ENCODE measurements at places on chromosomes 11 and 22.

DNA sequence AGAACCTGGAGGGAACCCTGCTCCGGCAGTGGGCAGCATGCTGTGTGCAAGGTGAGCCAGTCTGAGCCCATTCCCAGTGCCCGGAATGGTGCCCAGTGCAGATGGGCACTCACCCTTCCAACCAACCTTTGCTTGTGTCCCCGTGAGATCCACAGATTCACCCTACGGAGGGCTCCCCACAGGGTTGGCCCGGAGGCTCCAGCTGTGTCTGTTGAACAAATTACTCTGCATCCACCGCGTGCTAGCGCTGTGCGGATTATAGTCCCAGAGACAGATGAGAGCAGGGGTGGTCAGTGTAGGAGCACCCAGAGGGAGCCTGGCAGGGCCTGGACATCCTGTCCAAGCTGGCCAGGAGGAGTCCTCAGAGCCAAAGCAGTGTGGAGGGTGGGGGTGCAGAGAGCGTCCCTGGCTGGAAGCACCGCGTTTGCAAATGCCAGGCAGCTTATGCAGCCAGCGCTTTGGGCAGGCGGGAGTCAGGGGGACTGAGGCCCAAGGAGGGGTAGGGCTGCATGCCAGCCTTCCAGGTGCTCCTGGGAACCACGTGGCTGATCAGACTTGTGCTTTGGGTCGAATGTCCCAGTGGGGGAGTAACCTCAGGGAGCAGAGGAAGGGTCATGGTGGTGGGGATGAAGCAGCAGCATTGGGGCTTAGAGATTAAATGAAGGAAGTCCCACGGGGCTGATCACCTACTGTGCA, 80.5 kb downstream of the KCNQ1 start:
- H3K27ac ChIP-seq, result peak overlapping the region; percentile 86
- ATAC-seq, result no peak
- no peak overlapping the region for H3K4me3 ChIP-seq
- no peaks in the 10 kb centered on the region for H3K27me3 ChIP-seq
- H3K4me1 ChIP-seq, result peaks cover 51% of the 10 kb centered on the region

DNA sequence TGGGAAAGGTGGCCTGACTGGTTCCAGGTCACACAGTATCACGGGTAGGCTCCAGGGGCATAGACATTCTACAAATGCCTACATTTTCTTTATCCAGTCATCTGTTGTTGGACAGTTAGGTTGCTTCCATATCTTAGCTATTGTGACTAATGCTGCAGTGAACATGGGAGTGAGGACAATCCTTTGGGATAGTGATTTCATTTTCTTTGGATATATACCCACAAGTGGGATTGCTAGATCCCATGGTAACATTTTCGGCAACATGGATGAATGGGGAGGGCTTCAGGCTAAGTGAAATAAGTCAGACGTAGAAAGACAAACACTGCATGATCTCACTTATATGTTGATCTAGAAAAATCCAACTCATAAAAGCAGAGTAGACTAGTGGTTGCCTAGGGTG, 744.3 kb downstream of the NTM start:
- no peaks in the 10 kb centered on the region for H3K4me1 ChIP-seq
- no peaks in the 10 kb centered on the region for H3K36me3 ChIP-seq
- no peak for ATAC-seq
- H3K4me3 ChIP-seq, result no peak overlapping the region

GRCh38 chr11:13227676-13228255, 49.8 kb upstream of the BMAL1 start:
- H3K27me3 ChIP-seq, result no peaks in the 10 kb centered on the region
- H3K27ac ChIP-seq, result no peak overlapping the region
- no peaks in the 10 kb centered on the region for H3K36me3 ChIP-seq
- ATAC-seq, result no peak
- no peak overlapping the region for H3K4me3 ChIP-seq

DNA sequence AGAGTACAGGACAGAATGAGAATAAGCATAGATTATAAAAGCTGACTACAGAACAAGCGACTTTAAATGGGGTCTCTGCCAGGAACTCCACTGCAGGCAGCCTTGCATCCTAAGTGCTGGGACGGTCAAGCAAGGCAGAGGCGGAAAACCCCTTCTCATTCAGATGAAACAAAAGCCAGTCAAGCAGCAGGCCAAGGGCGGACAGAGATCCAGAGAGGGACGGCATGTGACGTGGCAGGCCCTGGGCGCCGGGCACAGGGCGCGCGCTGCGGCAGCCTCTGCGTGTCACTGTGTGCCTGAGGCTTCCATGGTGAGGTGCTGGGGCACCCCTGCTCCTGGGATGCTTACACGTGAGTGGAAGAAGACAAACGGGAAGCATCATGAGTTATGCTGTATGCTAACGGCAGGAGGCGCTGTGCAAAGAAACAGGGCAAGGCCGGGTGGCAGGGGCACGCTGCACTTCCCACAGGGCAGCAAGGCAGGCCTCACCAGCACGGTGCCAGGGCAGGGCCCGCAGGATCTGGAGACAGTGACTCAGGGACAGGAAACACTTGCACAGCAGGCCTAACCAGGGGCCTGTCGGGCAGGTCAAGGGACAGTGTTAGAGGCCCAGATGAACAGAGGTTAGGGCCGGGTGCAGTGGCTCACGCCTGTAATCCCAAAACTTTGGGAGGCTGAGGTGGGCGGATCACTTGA, 6.2 kb downstream of the TOLLIP start:
- H3K27me3 ChIP-seq, result no peaks in the 10 kb centered on the region
- no peak for ATAC-seq
- H3K4me3 ChIP-seq, result no peak overlapping the region
- peak overlapping the region; percentile 49 for H3K27ac ChIP-seq
- peaks cover 33% of the 10 kb centered on the region for H3K36me3 ChIP-seq

DNA sequence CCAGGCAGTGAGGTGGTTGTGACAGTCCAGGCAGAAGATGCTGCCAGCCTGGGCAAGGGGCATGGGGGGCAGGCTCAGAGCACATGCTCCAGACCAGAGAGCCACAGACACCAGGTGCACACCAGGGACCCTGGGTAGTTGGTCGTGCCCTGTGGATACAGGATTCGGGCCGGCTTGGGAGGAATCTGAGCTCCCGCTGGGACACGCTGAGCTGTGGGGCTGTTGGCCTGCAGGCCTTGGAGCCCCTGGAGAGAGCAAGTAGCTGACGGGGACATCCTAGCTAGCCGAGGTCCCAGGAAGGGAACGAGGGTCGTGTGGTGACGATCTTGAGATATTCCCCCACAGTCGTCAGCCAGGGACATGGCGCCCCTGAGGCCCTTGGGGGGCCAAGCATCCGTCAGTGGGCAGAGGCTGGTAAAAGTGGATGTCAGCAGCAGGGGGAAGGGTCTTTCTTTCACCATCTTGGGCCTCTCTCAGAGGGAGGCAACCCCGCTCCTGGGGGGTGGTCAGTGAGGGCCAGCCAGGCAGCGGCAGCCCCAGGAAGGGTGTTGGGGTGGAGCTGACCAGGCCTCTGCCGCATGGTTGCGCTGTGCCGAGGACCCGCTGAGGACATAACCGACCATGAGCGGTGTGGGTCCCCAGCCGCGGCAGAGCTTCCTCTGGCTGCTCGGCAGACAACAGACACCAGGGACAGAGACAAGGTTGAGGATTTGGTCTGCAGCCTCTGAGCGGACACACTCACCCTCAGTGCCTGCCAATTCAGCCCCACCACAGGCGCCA, 44.0 kb downstream of the CDKN1C start:
- H3K27ac ChIP-seq, result no peak overlapping the region
- no peak for ATAC-seq
- H3K4me1 ChIP-seq, result no peaks in the 10 kb centered on the region
- H3K27me3 ChIP-seq, result no peaks in the 10 kb centered on the region

- H3K4me3 ChIP-seq, result no peak overlapping the region
- ATAC-seq, result no peak
- H3K27me3 ChIP-seq, result no peaks in the 10 kb centered on the region
- H3K27ac ChIP-seq, result no peak overlapping the region
- no peaks in the 10 kb centered on the region for H3K4me1 ChIP-seq
Observed at GRCh38 chr22:46390652-46391301, 55.3 kb downstream of the TRMU start.

GRCh38 chr11:31764261-31764660, 46.9 kb downstream of the PAX6 start:
- no peak overlapping the region for H3K27ac ChIP-seq
- no peak overlapping the region for H3K4me3 ChIP-seq
- peaks cover 7% of the 10 kb centered on the region for H3K36me3 ChIP-seq
- no peak for ATAC-seq
- no peaks in the 10 kb centered on the region for H3K4me1 ChIP-seq

DNA sequence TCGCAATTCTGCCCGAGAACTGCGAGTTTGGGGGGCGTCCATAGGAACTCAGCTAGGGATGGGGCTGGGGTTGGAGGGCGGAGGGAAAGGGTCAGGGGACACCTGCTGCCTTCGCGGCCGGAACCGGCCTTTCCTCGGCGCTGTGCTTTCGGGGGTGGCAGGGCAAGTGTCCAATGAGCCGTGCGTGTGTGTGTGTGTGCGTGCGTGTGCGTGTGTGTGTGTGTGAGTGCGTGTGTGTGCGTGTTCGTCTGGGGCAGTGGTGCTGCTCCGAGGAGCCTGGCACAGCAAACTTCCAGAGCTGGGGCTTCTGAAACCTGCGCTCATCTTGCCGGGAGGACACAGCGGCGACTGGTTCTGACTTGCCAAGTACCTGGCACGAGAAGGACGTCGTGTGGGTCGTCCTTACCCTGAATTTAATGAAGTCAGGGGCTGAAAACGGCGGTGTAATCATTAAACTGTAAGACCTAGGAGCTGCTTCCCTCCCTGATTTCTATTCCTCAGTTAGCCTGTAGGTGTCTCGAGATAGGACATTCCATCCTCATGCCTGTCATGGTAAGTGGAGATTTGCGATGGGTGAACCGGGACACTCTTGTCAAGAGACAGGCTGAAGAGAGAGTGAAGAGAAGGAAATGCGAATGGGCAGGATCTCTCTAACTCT, 27.0 kb upstream of the AMOTL1 start:
- H3K27ac ChIP-seq, result no peak overlapping the region
- H3K4me1 ChIP-seq, result no peaks in the 10 kb centered on the region
- peak overlapping the region; percentile 61 for H3K4me3 ChIP-seq
- H3K27me3 ChIP-seq, result peaks cover 26% of the 10 kb centered on the region
- ATAC-seq, result peak; percentile 44

- H3K4me1 ChIP-seq, result peaks cover 33% of the 10 kb centered on the region
- ATAC-seq, result no peak
- H3K27ac ChIP-seq, result no peak overlapping the region
- peaks cover 7% of the 10 kb centered on the region for H3K27me3 ChIP-seq
- H3K36me3 ChIP-seq, result no peaks in the 10 kb centered on the region
- H3K4me3 ChIP-seq, result no peak overlapping the region
Observed at GRCh38 chr11:60504219-60504905, 10.8 kb upstream of the MS4A13 start.

DNA sequence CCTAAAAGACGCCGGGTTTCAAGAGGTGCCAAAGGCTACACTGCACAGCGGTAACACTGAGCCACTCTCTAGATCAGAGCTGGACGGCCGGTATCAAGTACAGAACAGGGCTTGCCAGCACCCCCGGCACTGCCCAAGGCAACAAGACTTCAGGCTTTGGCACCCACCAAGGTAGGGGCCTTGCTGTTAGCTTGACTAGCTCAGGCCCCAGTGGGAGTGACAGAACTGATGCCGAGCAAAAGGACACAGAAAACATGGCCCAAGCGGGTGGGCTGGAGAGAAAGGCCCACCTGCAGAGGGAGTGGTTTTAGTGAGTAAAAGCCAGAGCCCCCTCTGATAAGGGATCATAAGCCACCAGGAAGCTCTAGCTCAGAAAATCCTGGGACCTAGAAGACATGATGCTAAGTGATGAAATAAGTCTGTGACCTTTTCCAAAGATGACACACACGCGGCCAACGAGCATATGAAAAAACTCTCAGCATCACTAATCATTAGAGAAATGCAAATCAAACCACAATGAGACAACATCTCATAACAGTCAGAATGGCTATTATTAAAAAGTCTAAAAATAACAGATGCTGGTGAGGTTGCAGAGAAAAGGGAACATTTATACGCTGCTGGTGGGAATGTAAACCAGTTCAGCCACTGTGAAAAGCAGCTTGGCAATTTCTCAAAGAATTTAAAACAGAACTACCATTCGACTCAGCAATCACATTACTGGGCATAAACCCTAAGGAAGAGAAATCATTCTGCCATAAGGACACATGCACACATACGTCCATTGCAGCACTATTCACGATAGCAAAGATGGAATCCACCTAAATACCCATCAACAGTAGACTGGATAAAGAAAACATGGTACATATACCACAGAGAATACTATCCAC, 12.9 kb downstream of the EHD1 start:
- no peaks in the 10 kb centered on the region for H3K27me3 ChIP-seq
- peak overlapping the region; percentile 91 for H3K27ac ChIP-seq
- peaks cover 91% of the 10 kb centered on the region for H3K4me1 ChIP-seq
- peaks cover 33% of the 10 kb centered on the region for H3K36me3 ChIP-seq
- H3K4me3 ChIP-seq, result peak overlapping the region; percentile 74
- ATAC-seq, result peak; percentile 82

DNA sequence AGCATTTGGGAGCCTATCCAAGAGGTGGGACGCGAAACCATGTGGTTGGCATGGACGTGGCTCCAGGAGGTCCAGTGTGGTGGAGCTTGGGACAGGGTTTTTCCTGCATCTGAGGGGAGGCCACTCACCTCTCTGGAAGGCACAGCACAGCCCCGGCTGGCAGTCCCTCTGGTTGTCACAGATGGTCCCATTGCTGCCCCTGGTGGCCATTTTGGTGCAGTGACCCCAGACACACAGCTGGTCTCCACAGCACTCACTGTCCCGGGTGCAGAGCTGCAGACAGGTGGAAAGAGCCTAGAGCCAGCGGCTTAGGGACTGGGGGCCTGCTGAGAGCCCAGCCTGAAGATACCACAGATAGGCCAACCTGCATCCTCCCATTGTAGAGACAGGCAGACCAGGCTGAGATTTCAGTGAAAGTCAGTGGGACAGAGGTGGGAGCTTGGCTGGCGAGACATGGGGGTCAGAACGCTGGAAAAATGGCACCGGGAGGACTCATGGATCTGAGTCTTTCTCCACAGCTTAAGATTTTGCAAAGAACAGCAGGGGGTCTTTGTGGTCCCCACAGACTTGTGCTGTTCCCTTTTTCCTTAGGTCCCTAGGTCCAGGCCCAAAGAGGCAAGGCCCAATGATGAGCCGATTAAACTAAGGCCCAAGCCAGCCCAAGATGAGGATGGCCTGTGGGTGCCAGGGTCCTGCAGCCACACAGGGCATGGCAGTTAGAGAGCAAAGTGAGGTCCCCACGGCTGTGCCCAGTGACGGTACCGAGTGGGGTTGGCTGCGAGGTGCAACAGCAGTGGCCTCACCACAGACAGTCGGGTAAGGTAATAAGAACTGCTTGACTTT, 41.4 kb downstream of the DKK3 start:
- no peak overlapping the region for H3K27ac ChIP-seq
- H3K4me1 ChIP-seq, result no peaks in the 10 kb centered on the region
- peaks cover 40% of the 10 kb centered on the region for H3K27me3 ChIP-seq
- H3K4me3 ChIP-seq, result no peak overlapping the region
- H3K36me3 ChIP-seq, result no peaks in the 10 kb centered on the region

DNA sequence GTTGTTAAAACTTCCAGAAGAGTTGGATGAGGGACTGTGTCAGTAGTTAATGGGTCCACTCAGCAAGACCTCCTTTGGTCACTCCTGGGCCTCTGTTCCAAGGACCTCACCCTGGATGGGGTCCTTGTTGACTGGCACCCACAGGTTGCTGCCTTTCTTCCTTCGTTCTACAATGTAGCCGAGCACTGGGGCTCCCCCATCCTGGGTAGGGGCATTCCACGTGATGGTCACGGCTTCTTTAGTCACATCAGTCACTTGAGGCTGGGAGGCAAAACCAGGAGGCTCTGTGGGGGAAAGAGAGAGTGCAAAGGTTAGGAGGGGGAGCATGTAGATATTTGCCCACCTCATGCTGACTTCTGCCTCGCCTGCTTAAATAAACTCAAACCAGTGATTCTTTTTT, 12.0 kb downstream of the TMEM86A start:
- ATAC-seq, result peak; percentile 34
- no peak overlapping the region for H3K4me3 ChIP-seq
- no peaks in the 10 kb centered on the region for H3K36me3 ChIP-seq
- peaks cover 20% of the 10 kb centered on the region for H3K27me3 ChIP-seq
- H3K4me1 ChIP-seq, result peaks cover 11% of the 10 kb centered on the region

All from stimulated activated memory B cell treated with anti-CD40 and anti-IgM and Interleukin-4, amounts not matched to agents 10 μg/mL and 1 μg/mL and 100 μg/mL, for 72 hours (primary cell).